ENCODE measurements at places on chromosomes 12 and 14.

DNA sequence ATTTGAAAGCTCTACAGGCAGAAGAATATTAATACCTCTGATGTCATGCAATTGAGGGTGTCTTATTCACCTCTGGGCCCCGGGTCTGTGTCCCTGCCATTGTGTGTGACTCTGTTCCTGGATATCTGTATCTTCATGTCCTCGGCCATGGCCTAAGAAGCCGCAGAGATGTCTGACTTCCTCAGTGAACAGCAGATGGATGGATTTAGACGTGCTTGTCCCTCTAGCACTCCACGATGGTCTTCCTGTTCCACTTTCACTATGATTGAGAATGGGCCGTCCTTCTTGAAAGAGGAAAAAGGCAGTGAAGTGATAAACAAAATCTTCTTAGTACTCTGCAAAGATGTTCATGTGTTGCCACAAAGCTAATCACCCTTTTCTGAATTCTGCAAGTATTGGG lies 217.4 kb downstream of the SLC41A2 start:
- peak; percentile 36 for DNase-seq

GRCh38 chr14:95903616-95904107 lies 27.0 kb downstream of the TUNAR start:
- DNase-seq, result no peak

DNA sequence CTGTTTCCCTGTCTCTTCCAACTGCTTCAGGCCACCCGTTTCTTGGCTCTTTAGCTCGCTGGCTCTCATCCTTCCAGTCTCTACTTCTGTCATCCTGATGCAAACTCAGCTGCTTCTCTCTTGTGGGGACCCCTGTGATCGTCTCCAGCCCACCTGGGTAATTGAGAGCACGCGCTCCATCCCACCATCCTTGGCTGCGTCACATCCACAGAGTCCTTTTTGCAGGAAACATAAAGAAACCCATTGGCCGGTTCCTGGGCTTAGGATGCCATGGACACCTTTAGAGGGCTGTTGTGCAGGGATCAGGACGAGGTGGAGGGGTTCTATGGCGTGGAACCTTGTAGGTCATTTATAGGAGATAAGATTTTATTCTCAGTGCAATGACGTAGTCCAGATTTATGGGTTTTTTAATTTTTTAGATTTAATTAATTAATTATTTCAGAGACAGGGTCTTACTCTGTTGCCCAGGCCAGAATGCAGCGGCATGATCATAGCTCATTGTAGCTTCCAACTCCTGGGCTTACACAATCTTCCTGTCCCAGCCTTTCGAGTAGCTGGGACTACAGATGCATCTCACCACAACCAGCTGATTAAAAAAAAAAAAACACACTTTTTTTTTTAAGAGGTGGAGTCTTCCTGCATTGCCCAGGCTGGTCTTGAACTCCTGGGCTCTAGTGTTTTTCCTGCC lies 82.6 kb downstream of the CCDC92 start:
- no peak for DNase-seq

GRCh38 chr12:109757671-109758265 lies 44.1 kb downstream of the FAM222A start:
- DNase-seq, result no peak

DNA sequence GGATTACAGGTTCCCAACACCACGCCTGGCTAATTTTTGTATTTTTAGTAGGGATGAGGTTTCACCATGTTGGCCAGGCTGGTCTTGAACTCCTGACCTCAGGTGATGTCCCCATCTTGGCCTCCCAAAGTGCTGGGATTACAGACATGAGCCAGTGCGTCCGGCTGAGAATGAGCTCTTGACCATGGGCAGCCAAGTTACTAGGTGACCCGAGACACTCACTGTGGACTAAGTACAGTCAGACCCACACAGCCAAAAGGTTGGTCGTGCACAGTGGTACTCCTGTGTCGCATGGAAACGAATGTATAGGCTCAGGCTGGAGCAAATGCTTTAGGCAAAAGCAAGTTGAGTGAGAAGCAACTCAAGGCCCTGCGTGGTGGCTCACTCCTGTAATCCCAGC lies 21.0 kb downstream of the DLK1 start:
- DNase-seq, result no peak

DNA sequence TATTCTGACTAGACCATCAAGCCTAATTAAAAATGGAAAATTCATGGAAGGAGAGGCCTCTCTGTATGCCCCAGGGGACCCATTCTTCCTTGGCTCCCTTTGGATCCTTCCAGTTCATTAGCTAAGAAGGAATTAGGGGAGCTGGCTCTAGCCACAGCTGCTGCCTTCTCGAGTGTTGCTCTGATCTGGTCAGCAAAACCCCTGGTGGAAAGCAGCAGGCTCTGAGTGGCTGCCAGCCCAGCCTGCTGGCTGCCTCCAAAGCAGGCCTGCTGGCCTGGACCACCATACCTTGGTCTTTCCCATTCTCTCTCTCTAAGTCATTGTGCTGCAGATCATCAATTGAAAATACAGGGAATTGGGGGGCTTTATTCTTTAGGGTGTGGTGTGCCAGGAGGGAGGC lies 29.0 kb upstream of the AKAP6 start:
- DNase-seq, result no peak

DNA sequence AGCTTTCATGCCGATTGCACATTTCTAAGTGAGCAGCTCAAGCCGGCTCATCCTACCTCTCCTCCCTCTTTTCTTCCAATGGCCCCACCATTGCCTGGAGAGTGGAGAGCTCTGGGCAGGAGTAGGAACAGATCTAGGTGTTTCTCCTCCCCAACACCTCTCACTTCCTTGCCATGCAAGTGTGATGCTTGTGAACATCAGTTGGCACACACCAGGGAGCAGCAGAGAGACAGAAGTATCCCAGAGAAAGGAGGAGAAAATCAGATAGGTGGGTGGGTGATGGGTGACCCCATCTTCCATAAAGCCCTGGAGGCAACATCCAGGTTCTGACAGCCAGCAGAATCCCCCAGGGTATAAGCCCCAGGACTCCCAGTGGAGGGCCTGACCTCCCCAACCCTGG lies 27.8 kb downstream of the NPC2 start:
- no peak for DNase-seq
